ENCODE measurements at places on chromosomes 5 and 9.

DNA sequence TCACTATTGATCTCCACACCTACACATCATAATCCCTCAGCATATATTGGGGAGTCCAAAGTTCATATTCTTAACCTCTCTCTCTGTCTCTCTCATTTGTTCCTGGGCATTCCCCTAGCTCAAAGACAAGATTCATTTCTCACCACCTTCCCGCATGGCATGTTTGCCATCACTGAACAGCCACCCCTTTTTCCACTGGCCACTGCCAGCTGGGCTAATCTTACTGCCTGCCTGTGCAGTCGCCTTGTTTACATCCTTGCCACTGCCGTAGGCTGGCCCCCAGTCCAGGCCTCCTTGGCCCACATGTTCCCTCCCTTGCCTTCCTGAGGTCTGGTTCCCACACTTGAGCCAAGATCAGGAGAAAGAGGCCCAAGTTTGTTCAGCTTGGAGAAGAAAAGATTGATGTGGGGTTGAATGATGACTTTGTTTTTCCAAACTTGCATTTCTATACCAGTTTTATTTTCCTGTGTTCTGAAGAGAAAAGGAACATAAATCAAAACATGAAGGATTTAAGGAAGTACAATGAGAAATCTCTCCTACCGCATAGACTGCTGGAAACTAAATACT lies 80.2 kb downstream of the PLAC8L1 start:
- no peak for DNase-seq

GRCh38 chr9:77909306-77909705 lies 122.3 kb downstream of the GNAQ start:
- DNase-seq, result no peak

- no peak for DNase-seq
Observed at GRCh38 chr5:88093765-88094164, 174.9 kb downstream of the TMEM161B start.

DNA sequence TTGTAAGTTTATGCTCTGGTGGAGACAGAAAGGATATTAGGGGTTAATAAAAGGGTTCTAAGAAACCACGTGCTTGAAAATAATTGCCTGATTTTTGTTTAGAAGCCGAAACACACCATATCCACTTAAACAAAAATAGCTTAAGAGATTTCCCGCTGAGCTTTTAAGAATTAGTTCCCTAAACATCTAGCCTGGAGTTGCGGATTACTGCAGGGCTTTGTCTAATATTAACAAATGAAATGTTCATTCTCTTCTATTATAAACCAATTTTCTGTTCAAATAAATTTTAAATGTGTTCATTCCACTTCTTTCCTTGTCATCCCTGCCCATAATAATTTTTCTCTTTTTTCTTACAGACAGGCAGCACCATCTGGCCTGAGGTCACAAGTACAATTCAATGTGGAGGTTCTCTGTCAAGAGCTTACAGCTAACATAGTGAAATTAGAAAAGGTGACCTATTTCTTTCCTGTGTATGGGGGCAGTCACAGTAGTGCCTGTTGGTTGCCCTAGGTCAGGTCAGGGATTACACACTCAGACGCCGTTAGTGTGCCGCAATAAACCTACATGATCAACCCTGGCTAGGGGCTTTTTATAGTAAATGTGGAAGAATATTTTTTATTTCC lies 65.3 kb downstream of the GRAMD2B start:
- DNase-seq, result no peak

GRCh38 chr9:111095441-111095840 lies 57.2 kb upstream of the LPAR1 start:
- no peak for DNase-seq

DNA sequence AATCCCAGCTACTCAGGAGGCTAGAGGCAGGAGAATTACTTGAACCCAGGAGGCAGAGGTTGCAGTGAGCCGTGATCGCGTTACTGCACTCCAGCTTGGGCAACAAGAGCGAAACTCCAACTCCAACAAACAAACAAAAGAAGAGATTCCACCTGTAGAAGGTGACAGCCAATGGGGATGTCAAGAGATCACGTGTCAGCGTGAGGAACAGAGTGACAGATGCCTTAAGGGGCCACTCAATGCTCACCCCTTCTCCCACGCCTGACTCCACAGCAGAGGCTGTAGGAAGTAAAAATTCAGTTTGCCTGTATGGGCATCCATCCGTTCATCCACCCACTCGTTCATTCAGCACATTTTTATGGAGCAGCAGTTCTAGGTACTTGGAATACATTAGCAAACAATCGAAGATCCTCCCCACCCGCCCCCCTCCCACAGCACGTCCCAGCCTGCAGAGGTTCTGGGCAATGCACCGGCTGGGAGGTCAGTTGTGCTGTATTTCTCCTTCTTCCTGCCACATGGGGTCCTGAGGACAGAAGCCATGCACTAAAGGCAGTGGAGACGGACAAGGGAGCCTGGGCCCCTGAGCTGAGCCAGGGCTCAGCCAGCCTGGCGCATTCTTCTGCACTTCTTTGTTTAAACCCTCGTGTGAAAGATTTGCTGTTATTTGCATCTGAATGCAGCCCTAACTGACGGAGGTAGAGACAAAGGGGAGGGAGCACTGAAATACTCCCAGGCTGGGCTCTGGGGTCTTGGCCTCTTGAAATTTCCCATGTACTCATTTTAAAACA lies 11.3 kb upstream of the RNF130 start:
- no peak for DNase-seq

DNA sequence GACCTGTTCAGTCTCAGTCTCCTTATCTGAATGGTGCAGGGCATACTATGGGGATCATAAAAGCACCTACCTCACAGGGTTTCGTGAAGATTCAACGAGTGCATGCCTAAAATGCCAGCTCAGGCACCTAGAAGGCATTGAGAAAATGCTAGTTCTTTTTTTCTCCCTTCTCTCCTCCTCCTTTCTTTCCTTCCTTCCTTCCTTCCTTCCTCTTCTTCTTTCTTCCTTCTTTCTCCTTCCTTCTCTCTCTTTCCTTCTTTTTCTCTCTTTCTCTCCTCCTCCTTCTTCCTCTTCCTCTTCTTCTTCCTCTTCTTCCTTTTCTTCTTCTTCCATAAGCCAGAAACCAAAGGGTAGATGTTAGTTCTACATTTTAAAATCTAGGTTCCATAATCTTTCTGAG lies 12.3 kb upstream of the RAB14 start:
- no peak for DNase-seq

- no peak for DNase-seq
Observed at GRCh38 chr5:79713727-79714126, 24.1 kb downstream of the CMYA5 start.

DNA sequence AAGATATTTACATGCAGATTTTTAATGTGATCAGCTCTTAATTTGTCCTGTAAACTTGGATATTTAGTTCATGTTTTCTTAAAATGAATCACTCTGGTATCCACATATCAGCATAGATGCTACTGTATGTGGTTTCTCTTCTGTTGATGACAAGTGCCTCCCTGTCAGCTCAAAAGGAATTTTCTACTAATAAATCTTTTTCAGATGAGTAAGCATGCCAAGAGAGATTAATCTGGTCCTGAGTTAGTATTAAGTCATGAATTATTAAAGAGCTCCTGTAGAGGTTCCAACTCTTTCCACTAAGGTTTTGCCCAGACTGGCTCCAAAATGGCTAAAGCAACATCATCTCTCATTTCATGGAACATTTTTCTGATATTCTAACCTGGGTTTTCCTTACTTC lies 129.2 kb downstream of the GOLPH3 start:
- DNase-seq, result no peak

GRCh38 chr9:70701163-70701562 lies 286.7 kb upstream of the KLF9 start:
- DNase-seq, result no peak

DNA sequence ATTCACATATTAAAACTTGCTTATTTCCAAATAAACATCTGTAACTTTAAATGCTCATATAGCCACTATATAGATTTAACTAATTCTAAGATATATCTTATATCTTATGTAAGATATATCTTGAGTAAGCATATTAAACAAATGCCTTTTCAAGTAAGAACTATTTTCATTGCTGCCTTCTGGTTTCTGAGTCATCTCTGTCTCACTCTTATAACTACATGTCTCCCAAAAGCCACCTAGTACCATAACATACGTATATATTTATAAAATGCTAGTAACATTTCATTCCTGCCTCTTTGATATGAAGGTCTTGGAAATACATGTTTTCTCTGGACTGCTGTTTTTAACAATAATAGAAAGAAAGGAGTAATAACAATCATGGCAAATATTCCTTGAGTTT lies 429.5 kb downstream of the DTWD2 start:
- no peak for DNase-seq

DNA sequence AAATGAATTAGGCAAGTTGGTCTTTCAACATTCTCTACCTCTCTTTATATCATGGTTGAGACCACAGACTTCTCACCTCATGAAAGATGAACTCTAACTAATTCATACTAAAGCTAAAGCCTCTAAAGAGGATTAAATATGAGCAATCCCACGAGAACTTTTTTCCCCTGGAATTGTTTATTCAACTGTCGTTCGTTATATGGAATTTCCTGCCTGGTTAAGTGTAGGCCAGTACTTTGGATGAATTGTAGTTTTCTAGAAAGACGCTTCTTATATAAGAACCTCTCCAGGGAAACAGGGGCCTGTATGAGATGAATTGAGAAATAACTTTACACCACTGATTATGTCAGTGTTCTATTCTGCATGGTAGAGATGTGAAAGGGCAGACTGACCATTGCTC lies 42.9 kb downstream of the PDCD1LG2 start:
- DNase-seq, result no peak

GRCh38 chr5:173327084-173327947 lies 898 bp downstream of the STC2 start:
- DNase-seq, result no peak

DNA sequence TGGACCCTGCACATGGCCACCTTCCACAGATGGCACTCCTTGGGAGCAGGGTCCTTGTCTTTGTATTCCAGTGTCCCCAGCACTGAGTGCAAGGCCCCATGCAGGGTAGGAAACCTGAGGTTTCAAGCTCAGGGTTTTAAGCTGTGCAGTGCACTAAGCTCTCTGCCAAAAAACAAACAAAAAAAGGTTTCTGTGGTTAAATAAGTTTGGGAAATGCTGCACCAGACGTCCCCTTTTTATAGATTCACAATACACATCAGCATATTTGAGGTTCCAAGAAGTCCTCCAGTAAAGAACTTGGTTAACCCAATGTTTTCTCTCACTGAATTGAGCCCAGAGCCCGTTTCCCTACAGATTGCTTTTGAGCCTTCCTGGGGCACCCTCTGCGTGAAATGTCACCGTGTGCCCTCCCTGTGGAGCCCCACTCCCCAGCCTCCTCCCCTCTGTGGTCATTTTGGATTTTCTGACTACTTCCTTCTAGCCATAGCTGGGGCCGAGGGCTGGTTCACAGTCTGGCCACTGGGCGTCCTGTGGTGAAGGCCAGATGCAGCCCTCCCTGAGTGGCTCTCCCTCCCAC lies 17.1 kb downstream of the DELE1 start:
- DNase-seq, result no peak

- DNase-seq, result no peak
Observed at GRCh38 chr5:18305288-18305924, 671.1 kb downstream of the TAF11L14 start.

DNA sequence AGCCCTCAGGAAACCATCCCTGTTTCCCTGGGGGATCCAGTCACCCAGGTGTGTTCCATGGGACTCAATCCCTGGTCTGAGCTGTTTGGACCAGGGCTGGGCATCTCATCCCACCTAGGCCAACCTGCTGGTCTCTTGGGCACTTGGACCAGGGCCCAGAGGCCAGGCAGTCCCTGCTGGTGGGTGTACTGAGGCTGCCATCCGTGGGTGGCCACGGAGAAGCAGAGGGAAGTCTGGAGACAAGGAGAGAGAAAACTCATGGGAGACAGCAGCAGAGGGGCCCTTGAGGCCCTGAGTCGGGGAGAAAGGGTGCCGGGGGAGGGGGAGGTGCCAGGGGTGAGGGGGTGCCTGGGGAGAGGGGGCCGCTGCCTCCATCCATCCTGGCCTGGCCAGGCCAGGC lies 247.8 kb downstream of the PBX3 start:
- DNase-seq, result no peak

Data from natural killer cell (primary cell).